ENCODE measurements at places on chromosomes 2 and 18.

GRCh38 chr18:63236406-63236805 is 83.2 kb downstream of the BCL2 start:
- no peak for DNase-seq

GRCh38 chr2:177124371-177124770 is 88.2 kb upstream of the HNRNPA3 start:
- no peak for DNase-seq

- no peak for DNase-seq
These were observed 405.8 kb upstream of the ID2 start for GRCh38 chr2:8276026-8276425.

GRCh38 chr2:193561054-193561453 is 1366.3 kb upstream of the TMEFF2 start:
- no peak for DNase-seq

- no peak for DNase-seq
These were observed 11.6 kb upstream of the RPRD1A start for GRCh38 chr18:36078751-36079529.

DNA sequence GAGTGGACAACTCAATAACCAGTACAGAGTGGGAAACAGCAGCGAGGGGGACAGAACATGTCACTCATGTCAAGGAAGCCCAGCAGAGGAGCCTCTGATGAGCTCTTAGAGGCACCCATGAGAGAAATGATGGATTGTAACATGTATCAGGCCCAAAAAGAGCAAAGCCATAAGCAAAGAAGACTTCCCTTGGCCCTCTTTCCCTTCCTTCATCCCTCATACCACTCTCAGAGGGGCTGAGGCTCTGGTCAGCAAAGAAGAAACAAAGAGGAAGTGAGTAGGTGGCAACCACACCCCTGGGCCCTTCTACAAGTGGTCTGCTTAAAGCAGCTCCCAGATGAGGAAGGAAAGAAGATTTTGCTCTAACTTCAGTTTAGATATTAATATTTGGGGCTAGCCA is 112.8 kb downstream of the CDC42EP3 start:
- DNase-seq, result no peak

- no peak for DNase-seq
These were observed 418.6 kb downstream of the GALR1 start for GRCh38 chr18:77668219-77668618.

DNA sequence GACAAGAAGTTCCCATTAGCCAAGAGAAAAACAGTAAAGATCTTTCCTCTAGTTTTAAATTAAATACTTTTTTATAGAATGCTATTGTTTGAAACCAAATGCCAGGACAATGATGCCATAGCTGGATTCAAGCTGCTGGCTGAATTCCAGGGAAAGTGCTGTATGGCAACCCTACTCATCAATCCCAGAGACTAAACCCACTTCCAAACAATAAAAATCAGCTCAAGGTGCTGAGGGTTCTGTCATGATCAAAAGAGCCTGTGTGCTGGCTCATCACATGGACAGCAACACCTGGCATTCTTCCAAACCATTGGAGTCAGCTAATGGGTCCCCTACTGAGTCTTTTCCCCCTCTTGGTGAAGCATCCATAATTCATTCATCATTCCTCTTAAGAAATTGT is 53.7 kb upstream of the PARD3B start:
- DNase-seq, result no peak

DNA sequence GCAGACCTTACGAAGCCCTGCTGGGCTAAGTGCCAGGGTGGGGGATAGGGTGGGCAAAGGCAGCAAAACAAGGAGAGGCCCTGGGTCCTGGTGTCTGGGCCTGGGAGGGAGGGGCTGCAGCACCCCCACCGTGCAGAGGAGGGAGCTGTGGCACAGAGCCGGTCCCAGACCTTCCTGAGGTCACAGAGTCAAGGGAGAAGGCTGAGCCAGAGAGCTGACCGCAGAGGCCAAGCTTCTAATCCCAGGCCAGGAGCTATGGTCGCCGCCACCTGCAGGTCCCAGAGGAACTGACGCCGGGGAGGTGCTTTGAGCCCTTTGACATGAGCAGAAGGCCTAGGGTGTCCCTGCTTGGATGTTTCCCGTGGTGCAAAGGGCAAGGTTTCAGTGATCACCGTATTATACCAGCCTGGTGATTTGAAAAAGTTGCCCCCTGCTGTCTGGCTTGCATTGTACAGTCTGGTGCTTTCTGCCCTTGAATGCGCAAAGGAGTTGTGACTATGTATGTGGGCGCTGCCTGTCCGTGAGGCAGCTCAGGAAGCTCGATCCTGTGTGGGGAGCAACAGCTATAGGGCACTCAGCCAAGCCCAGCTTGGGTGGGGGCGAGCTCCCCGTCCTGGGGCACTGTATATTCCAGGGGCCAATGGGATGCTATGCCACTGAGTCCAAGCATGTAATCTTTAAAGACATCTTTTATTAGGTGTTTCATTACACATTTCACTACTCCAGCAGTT is 44.3 kb downstream of the EDAR start:
- DNase-seq, result no peak

- DNase-seq, result no peak
These were observed 3.8 kb upstream of the CNDP1 start for GRCh38 chr18:74530584-74530862.

DNA sequence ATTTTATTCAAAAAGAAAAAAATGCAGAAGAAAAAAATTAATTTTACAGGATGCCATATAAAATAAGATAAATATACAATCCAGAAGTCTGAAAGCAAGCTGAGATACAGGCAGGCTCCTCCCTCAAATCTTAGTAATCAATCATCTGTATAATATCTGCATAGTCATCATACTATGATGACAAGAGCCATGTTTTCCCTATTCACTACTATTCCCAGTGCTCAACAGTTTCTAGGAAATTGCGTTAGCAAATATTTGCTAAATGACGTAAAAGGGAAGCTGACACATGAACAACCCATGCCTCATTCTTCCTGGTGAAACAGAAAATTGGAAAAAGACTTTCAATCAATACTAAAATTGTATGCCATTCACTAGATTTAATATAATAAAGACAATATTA is 793.2 kb downstream of the SUCLG1 start:
- DNase-seq, result no peak

GRCh38 chr2:238207006-238207405 is 3.5 kb upstream of the ILKAP start:
- no peak for DNase-seq

- DNase-seq, result no peak
These were observed 55.9 kb downstream of the MOB4 start for GRCh38 chr2:197571627-197572271.

DNA sequence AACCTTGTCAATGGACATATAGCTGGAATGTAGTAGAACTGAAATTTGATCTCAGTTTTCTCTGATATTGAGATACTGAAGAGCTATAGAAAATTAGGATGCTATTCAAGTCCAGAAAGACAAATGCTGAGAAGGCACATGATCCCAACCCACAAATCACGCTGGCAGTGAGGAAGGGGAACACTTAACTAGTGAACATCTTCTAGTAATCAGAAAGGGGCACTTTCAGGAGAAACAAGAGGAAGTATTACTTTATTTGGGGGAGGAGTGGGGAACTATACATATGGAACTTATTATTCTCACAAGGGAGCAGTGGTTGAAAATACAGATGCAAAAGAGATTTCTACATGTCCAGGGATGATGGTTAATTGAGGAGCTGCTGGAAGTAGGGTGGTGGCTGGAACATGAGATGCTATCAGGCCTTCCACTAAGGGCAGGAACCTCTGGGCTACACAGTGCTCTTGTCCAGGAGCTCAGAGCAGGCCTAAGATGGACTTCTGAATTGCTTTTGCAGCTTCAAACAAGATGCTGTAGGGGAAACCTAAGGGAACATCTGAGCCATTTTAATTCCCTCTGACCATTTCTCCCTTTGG is 79.3 kb downstream of the TGFA start:
- DNase-seq, result no peak

- DNase-seq, result no peak
These were observed 356.0 kb upstream of the GALNT5 start for GRCh38 chr2:156901373-156902031.

GRCh38 chr2:20632446-20632990 is 18.4 kb downstream of the HS1BP3 start:
- DNase-seq, result no peak

DNA sequence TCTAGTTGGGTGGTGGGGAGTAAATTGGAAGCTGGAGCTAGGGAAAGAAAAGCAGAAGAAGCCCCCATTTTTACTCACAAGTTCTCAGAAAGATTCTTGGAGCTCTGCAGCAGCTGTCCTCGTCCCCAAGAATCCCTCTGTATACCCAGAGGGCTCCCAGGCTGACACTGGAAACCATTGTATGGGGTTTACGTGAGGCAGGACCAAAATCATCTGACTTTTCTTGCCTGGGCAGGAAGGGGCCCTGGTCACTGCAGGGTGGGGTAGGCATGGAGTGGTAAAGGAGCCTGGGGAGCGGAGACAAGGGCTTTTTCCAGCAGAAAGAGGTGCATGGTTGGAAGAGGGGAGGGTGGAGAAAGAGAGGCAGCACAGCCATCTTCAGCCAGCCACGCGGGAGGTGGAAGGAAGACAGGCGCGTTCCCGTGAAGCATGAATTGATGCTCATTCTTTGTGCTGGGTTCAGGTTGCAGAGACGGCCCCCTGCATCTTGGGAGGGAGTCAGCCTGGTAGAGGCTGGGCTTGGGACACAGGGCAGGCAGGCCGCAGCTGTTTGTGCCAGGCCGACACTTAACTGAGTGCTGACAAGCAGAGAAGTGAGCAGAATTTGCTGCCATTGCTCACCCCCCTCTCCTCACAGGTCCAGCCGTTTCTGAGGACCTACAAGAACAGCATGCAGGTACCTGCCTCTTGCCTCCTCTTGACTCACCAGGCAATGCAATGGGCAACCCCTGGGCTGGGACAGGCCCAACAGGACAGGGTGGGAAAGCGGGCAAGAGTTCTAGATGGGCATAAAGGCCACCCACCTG is 94.8 kb downstream of the PLB1 start:
- DNase-seq, result no peak

DNA sequence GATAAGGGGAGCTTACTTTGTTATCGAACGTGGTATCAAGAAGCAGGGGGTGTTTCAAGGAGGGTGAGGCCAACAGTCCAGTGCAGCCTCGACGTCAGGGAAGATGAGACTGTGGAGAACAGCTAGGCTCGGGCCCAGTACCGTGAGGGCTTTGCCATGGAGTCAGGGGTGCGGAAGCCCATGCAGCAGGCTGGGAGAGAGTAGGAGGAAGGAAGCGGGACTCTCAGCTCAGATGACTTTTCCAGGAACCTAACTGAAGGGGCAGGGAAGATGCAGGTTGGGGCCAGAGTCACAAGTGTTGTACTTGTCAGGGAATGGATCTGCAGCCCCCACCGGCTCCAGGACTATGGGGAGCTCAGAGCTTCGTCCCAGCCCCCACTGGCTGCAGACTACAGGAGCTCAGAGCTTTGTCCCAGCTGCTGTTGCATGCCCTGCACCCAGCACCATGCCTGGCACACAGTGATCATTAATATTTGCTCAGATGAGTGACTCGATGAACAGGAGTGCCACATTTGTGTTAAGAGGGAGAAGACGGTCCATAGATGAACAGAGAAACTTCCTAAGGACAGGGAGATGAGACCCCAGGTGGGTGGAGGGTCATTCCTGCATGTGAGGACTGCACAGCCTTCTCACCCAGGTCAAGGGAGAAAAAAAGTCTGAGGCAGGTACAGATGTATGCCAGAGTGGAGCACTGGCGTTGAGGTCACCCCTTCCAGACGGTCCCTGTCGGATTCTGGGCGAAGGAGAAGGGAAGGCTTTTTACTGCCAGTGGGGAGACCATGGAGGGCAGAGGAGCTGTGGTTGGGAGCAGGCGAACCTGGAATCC is 36.4 kb downstream of the PTGR3 start:
- no peak for DNase-seq

DNA sequence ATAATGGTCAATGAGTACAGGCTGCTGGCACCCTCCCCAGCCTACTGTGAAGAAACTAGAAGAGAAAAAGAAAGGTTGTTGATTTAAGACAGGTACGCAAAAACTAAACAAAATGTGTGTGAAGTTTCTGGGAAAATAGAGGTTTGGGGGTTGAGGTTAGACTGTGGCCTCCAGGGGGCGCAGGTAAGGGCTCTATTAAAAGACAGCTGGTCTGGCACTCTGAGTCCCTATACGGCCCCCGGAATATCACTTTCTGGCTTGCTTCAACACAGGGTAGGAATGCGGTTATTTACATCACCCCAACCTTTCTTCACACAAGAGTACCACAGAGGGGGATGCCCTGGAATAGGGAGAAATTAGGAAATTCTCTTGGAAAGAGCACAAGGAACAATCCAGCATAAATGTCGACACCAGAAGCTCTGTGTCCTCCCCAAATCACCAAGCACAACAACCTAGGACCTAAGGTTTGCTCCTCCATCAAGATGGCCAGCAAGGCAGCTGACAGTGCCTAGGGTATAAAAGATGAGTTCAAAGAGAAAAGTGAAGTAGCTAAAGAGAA is 480.8 kb upstream of the KLHL29 start:
- no peak for DNase-seq

DNA sequence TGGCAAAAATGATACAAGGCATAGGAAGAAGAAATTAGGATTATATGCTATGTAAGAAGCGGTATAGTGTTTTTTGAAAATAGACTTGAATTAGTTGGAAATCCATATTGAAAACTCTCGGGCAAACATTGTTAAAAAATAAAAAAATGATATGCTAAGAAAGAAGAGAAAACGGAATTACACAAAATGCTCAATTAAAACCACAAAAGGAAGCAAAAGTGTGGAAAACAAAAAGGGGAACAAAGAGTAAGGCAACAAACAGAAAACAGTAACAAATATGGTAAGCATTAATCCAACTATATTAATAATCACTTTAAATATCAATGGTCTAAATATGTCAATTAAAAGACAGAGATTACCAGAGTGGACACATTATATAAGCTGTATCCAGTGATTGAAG is 58.4 kb downstream of the TXNL1 start:
- no peak for DNase-seq

GRCh38 chr2:232367591-232368233 is 10.8 kb upstream of the ALPP start:
- DNase-seq, result no peak

- DNase-seq, result no peak
These were observed 67.1 kb downstream of the ANTXR1 start for GRCh38 chr2:69080071-69080470.

GRCh38 chr18:31979714-31980113 is 36.8 kb upstream of the TRAPPC8 start:
- no peak for DNase-seq

All from activated gamma-delta T cell treated with Interleukin-2 at 50 U/mL for 16 hours (primary cell).